Sigmoid colon (tissue), 7 donors: ENCODE measurements at places on chromosomes 2 and 18.

- DNase-seq = no peak
- no peaks in the 10 kb centered on the region for H3K36me3 ChIP-seq
- H3K4me3 ChIP-seq = no peak overlapping the region
- no peaks in the 10 kb centered on the region for H3K27me3 ChIP-seq
- H3K4me1 ChIP-seq = peaks cover 11% of the 10 kb centered on the region
Observed at GRCh38 chr2:86633155-86633651, 9.5 kb upstream of the RNF103 start.

GRCh38 chr18:46770708-46771107, 13.9 kb upstream of the ST8SIA5 start:
- H3K27ac ChIP-seq = no peak overlapping the region
- DNase-seq = no peak
- no peaks in the 10 kb centered on the region for H3K4me1 ChIP-seq
- H3K27me3 ChIP-seq = no peaks in the 10 kb centered on the region

DNA sequence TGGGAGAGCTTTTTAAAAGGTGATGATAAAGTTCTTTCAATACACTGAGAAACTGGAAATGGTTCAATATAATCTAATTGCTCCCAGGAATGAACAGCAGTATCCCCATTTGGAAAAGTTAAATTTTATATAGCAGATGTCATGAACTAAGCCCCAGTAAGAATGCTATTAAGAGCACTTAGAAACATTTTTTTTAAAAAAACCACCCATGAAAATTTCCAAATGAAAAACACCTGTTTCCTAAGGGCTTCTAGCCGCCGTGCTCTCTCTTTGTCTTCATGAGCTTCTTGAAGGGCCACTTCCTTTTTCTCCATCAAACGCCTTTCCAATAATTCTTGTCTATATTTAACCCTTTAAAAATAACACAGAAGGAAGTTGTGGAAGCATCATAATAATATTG, 77.0 kb downstream of the UPP2 start:
- H3K36me3 ChIP-seq = no peaks in the 10 kb centered on the region
- H3K4me1 ChIP-seq = no peaks in the 10 kb centered on the region
- no peaks in the 10 kb centered on the region for H3K27me3 ChIP-seq
- H3K27ac ChIP-seq = no peak overlapping the region
- no peak overlapping the region for H3K4me3 ChIP-seq

GRCh38 chr2:225122007-225122406, 79.7 kb upstream of the DOCK10 start:
- no peak overlapping the region for H3K27ac ChIP-seq
- H3K4me3 ChIP-seq = no peak overlapping the region
- no peaks in the 10 kb centered on the region for H3K4me1 ChIP-seq
- no peaks in the 10 kb centered on the region for H3K27me3 ChIP-seq
- no peaks in the 10 kb centered on the region for H3K36me3 ChIP-seq

DNA sequence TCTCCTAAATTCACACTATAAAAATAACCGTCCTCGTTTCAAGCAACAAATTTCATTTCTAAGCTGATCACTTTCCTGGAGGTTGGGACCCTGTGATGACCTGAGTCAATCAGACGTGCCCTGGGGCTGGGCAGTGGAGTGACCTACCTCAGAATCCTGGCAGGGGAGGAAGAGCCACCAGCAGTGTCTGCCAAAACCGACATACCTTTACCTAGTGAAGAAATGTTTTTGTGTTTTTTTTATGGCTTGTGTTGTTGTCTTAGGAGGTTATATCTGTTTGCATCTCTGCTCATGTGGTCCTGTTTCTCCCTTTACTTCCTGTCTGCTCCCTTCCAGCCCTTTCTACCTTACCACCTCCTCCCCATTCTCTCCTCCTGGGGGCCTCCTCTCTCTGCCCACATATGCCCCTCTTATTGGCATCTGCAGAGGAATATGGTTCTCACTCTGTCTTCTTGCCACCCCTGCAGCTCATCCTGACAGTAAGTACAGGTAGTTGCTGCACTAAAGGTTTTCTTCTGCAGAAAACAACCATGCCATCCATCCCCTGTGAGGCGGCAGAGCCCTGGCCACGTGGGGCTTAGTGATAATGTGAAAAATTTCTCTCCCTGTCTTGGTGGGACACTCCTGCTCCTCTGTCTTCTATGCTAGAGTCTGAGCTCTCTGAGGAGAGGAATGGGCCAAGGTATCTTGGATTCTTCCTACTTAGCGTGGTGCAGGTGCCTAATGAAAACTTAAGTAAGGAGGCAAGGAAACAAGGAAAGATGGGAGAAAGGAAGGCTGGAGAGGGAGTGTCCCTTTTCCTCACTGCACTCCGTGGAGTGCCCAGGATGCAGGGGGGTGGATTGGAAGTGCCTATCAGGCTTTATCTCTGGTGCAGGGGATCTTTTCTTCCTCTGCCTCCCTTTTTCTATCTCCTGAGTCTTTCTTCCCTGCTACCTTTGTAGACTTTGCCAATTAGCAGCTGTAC, 15.4 kb downstream of the ACOXL start:
- H3K27ac ChIP-seq = no peak overlapping the region
- no peak for DNase-seq
- H3K4me1 ChIP-seq = no peaks in the 10 kb centered on the region
- no peaks in the 10 kb centered on the region for H3K27me3 ChIP-seq
- no peaks in the 10 kb centered on the region for H3K36me3 ChIP-seq

GRCh38 chr2:205646680-205647079, 35.6 kb upstream of the NRP2 start:
- no peaks in the 10 kb centered on the region for H3K27me3 ChIP-seq
- H3K4me1 ChIP-seq = no peaks in the 10 kb centered on the region
- H3K27ac ChIP-seq = no peak overlapping the region
- H3K4me3 ChIP-seq = no peak overlapping the region

DNA sequence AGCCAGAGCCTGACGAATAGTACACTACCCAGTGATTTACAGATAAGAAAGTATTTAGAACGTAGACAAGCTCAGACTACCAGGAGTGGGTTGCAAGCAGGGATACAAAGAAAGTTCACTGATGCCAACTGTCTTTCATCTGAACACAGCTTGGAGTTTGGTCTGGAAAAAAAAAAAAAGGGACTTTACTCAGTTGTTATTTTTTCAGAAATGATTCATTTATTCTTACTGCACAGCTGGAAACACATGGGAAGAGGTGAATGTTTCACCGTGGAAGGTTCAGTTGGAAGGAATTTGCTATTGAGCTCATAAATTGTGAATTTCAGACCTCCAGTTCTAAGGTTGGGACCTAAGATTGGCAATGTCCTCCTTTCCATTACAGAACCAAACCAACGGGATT, 259.7 kb downstream of the ETAA1 start:
- H3K4me3 ChIP-seq = no peak overlapping the region
- H3K36me3 ChIP-seq = no peaks in the 10 kb centered on the region
- DNase-seq = no peak
- no peaks in the 10 kb centered on the region for H3K4me1 ChIP-seq
- no peaks in the 10 kb centered on the region for H3K27me3 ChIP-seq

DNA sequence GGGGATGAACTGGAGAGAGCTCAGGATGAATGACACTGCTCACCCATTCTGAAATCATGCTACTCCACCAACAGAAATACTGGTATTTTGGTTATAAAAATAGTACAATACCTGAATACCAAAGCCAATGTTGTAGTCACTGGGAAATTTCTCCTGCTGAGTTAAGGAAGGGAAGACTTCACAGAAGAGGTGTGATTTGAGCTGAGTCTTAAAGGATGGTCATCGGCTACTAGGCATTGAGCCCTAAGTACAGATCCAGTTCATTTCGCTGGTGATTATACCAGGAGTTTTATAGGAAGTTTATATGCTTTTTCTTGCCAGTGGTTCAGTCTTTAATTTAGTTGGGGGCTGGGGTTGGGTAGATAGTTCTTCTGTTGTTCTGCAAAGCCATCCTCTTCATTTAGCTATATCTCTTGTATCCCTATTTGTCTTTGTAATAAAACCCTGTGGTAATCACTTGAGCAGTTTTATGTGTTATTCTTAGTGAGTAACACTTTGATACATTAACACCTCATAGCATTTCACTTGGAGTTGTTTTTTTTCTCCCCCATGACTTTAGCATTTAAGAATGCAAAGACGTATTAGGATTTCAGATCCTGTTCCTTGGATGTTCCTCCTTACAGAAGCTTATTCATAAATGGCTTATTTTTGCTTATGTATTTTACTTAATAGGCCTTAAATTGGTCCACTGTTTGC, 239.9 kb upstream of the FOSL2 start:
- no peak overlapping the region for H3K4me3 ChIP-seq
- no peaks in the 10 kb centered on the region for H3K36me3 ChIP-seq
- peaks cover 9% of the 10 kb centered on the region for H3K4me1 ChIP-seq
- H3K27me3 ChIP-seq = no peaks in the 10 kb centered on the region
- no peak for DNase-seq

DNA sequence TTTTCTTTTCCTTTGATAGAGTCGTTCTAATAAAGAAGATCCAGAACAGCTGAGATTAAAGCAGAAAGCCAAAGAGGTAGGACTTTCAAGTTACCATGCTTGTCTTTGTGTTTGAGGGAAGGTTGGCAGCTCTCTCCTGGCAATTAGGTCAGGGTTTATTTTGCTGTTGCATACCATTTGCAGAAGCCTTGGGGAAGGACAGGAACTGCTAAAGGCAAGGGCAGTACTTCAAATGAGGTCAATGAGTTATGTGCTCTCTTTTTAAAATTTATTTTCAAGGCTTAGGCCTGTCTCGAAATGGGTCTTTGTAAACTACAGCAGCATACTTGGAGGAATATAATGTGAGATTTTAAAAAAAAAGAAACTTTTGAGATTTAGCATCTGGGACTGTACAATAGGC, 108.9 kb downstream of the TAF4B start:
- H3K27ac ChIP-seq = peak overlapping the region; percentile 65
- H3K27me3 ChIP-seq = no peaks in the 10 kb centered on the region
- peaks cover 24% of the 10 kb centered on the region for H3K4me1 ChIP-seq
- H3K4me3 ChIP-seq = no peak overlapping the region

- H3K4me1 ChIP-seq = no peaks in the 10 kb centered on the region
- no peak overlapping the region for H3K27ac ChIP-seq
- DNase-seq = no peak
- no peaks in the 10 kb centered on the region for H3K36me3 ChIP-seq
- H3K4me3 ChIP-seq = no peak overlapping the region
Observed at GRCh38 chr2:126902859-126903258, 4.2 kb downstream of the TEX51 start.

- no peak overlapping the region for H3K27ac ChIP-seq
- no peak overlapping the region for H3K4me3 ChIP-seq
- no peaks in the 10 kb centered on the region for H3K4me1 ChIP-seq
Observed at GRCh38 chr18:5969989-5970403, 74.7 kb upstream of the TMEM200C start.

DNA sequence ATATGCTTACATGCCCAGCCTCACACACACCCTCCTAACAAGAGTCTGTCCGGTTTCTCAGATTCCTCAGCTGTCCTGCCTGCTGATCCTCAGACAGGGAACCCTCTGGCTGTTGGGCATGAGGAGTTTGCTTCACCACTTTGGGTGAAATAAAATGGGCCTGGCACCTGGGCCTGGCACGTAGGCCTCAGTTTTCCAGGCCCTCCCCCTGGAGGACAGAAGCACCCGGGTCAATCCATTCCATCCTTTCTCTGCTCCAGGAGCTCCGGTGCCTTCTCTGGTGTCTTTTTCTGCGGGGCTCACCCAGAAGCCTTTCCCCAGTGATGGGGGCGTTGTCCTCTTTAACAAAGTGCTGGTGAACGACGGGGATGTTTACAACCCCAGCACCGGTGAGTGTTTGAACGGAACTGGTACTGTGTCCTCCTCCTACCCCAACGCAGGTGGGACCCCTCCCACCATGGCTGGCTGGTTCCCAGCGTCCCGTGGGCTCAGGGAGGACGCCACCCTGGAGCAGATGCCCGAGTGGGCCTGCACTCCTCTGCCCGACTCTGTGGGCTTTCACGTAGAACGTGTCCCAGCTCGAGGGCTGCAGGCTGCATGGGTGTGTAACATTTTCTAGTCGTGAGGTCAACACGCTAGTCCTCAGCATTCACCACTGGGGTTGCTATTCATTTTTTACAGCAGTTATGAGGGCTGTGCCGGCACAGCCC, 62.8 kb downstream of the EMILIN2 start:
- peaks cover 19% of the 10 kb centered on the region for H3K4me1 ChIP-seq
- no peak overlapping the region for H3K27ac ChIP-seq

DNA sequence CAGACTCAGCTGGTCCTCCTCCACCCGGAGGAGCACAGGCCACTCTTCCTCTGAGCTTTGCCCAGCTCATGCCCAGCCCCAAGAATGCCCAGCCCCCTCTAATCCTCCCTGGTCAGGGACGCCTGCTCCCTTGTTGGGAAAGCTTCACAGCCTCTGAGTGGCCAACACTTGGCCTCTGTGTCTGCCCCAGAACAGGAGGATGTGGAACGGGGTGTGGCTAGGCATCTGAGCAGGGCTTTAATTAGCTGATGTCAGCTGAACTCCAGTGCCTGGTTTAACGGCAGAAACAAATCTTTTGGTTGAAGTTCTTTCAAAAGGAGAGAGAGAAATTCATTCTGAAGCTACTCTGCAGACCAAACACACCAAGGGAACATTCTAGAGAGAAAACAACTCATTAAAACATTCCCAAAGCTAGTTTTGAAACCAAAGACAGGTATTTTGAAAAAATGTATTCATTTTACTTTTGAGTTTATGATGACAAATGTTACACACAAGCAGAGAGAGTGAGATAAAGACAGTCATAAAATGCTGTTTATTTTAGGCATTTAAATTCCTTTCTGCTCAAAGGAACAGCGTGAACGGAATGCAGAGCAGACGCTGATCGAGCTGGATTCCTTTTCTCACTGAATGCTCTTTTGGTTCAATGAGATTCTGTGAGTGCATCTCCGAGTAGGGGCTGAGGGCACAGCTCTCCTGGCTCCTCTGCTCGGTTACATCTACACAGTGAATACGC, 63.8 kb downstream of the RTP5 start:
- peak overlapping the region; percentile 9 for H3K4me3 ChIP-seq
- H3K27ac ChIP-seq = peak overlapping the region; percentile 91
- no peaks in the 10 kb centered on the region for H3K36me3 ChIP-seq
- no peak for DNase-seq
- peaks cover 35% of the 10 kb centered on the region for H3K4me1 ChIP-seq

DNA sequence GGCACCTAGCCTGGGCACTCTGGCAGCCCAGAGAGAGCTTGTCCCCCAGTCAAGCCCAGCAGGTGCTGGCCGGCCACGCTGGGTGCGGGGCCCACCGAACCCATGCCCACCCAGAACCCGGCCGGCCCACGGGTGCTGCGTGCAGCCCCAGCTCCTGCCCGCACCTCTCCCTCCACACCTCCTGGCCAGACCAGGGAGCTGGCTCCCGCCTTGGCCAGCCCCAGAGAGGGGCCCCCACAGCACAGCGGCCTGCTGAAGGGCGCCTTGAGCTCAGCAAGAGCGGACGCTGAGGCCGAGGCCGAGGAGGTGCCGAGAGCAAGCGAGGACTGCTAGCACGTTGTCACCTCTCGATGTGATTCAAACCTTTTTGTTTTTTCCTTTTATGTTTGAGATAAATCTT, 407.0 kb upstream of the KCNJ3 start:
- H3K36me3 ChIP-seq = no peaks in the 10 kb centered on the region
- DNase-seq = no peak
- no peaks in the 10 kb centered on the region for H3K4me1 ChIP-seq

DNA sequence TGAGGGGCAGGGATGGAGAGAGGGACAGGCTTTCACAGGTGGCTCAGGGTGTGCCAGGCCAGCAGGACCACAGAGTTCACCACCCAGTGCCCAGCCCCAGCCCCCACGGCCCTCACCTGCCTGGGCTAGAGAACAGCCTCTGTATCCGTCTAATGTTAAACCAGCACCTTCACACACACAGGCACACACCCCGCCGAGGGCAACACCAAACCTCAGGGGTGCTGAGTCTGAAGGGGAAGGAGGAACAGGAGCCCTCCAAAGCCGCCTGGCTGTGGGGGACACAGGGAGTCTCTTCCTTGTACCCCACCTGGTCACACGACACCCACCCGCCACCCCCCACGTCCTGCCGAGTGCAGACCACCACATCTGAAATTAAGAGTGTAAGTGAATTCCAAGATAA, 205.8 kb upstream of the SALL3 start:
- H3K36me3 ChIP-seq = no peaks in the 10 kb centered on the region
- peaks cover 9% of the 10 kb centered on the region for H3K27me3 ChIP-seq
- H3K27ac ChIP-seq = no peak overlapping the region
- H3K4me3 ChIP-seq = no peak overlapping the region
- H3K4me1 ChIP-seq = no peaks in the 10 kb centered on the region
